ENCODE measurements at places on chromosomes 2 and 18. TPM values are rescaled to one million over a fixed set of nuclear protein-coding genes. Genes with fewer than 3 reads are reported as not detected.

Gene CABYR
- 13.0 TPM for polyA plus RNA-seq

Gene SH3BP4
- polyA plus RNA-seq = 33.7 TPM

GRCh38 chr2:9560628-9561027 is 5.0 kb upstream of the ADAM17 start:
- DNase-seq = no peak

GRCh38 chr2:174699993-174700766 is 64.1 kb downstream of the CHRNA1 start:
- peak; percentile 62 for DNase-seq

DNA sequence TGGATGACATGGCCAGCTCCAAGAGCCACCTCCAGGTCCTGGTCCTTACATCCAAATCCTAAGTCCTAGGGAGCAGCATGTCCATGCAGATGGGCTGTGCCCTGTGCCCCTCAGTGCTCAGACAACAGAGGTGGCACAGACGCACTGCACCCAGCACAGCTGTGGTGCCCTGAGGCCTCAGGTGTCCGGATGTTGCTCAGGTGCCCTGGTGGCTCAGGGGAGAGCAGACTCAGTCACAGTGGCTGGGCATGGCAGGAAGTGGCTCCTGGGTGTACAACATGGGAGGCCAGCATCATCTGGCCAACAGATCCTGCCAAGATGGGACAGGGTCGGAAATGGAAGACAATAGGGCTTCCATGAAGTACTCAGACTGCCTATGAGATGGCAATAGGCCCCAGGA is 50.1 kb downstream of the TIMM21 start:
- DNase-seq = no peak

DNA sequence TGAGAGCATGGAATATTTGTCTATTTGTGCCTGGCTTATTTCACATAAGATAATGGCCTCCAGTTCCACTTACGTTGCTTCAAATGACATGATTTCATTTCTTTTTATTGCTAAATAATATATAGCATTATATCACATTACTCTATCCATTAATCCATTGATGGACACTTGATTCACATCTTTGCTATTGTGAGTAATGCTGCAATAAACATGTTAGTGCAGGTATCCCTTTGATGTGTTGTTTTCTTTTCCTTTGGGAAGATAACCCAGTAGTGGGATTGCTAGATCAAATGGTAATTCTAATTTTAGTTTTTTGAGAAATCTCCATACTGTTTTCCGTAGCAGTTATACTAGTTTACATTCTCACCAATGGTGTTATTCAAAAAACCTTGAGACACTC is 1343.3 kb upstream of the TMEFF2 start:
- no peak for DNase-seq

DNA sequence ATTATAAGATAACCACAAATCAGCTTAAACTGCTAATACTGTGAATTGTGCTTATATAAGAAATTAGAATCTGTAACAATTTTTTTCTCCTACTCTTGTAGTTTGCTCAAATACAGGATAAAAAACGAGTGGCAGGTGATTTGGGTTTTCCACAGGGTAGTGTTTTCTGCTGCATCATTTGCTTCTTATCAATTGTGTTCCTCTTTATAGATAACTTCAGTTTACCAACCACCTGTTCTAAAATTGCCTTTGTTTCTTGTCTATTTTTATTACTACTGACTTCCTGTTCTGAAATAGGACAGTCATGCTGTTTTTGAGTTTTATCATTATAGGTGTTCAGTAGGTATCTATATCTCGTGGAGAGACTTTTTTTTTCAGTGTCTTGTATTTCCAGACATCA is 56.9 kb downstream of the MFSD6 start:
- DNase-seq = no peak

GRCh38 chr2:99834426-99834825 is 308.0 kb downstream of the AFF3 start:
- DNase-seq = no peak

- no peak for DNase-seq
Measured at GRCh38 chr18:2188258-2188657, 383.0 kb downstream of the METTL4 start.

DNA sequence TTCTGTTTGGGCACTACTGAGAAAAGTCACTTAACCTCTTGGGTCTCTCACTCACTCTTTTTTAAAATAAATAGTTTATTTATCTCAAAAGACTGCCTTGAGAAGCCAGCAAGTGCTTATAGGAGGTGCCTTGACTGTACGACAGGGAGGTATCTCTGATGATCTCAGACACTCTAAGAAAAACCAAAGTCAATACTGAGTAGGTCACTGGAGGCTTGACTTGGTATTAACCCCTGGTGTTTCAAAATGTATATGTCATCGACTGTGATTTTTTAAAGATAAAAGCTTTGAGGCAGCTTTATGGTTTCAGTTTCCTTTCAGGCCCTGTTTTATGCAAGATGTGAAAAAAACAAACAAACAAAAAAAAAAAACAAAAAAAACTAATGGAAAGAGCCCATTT is 33.7 kb downstream of the MREG start:
- DNase-seq = no peak

DNA sequence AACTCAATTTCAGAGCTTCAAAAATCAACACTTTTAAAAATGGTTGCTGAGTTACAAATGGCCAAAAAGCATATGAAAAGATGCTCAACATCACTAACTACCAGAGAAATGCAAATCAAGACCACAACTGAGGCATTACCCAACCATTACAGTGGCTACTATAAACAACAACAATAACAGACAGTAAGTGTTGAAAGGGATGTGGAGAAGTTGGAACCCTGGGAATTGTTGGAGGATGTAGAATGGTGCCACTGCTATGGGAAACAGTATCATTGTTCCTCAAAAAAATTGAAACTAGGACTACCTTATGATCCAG is 173.3 kb upstream of the SPRED2 start:
- no peak for DNase-seq

DNA sequence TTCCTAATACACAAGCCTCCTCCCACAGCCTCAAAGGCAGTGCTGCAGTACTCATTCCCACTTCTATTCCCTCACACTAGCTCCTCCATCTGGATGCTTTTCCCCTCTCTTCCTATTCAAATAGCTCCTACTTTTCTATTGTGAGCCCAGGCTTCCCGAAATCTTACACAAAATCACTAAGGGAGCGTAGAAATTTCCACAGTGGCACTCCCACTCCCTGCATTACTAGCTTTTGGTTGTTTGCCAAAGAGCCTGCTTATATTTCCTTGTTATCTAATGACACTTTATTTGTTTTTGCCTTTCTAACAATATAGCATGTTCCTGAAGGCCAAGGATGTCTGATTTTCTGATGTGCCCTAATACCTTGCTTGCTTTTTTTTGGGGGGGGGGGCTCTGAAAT is 10.9 kb downstream of the EPAS1 start:
- no peak for DNase-seq

DNA sequence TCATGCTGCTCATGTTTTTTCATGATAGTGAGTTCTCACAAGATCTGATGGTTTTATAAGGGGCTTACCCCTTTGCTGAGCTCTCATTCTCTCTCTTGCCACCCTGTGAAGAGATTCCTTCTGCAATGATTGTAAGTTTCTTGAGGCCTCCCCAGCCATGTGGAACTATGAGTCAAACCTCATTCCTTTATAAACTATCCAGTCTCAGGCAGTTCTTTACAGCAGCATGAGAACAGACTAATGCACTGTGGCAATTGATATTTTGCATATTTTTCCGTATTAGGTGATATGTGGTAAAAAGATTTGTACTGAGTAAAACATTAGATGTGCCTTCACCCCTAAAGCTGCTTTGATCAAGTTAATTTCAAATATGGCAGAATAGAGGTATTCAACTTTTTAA is 48.8 kb downstream of the RAB27B start:
- DNase-seq = no peak

DNA sequence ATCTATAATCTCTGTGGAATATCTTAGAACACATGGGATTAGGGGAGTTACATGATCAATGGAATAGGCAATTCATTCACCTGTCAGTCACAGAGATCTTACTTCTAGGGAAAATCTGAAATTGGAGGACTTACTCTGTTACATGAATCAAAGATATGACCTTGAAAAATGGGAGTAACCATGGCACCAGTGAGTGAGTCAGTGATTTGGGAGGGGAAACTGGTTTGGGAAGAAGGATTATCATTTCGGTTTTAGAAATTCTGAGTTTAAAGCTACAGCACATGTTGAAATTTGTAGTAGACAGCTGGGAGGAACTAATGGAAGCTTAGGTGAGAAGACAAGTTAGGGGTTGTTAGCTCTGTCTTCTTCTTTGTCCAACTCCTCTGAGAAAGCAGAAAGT is 153.7 kb downstream of the CAMKMT start:
- DNase-seq = no peak

DNA sequence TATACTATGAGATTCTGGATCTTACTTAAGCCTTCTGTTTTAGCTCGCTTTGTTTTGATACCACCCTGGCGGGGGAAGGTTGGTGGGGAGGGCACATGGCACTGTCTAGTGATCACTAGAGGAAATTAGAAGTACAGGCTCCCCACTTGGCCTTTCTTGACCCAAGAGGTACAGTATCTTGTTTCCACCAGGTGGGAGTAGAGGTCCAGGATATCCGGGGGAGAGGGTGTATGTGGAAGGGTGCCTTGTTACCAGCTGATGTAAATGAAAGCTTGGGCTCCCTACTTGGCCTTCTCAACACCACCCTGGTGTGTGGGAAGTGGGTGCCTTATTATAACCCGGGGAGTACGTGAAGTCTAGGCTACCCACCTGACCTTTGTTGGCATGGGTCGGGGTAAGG is 7.5 kb downstream of the GALNT1 start:
- no peak for DNase-seq

DNA sequence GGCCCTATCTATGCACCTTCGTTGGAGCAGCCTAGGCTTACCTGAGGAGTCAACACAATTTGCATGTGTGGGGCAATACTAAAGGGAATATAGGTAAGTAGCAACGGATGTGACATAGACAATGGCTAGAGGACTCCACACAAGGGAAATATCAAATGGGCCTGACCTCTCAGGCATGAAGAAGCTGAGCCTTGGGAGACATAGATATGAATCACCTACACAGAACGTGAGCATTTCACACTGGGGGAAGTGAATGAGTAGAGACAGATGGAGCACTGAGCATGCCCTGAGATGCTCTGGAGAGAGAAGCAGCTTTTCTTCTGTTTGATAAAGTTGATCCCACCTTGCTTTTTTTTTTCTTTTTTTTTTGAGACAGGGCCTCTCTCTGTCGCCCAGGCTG is 97.9 kb downstream of the ATL2 start:
- DNase-seq = no peak

GRCh38 chr2:203811491-203812221 is 55.9 kb upstream of the CTLA4 start:
- no peak for DNase-seq

DNA sequence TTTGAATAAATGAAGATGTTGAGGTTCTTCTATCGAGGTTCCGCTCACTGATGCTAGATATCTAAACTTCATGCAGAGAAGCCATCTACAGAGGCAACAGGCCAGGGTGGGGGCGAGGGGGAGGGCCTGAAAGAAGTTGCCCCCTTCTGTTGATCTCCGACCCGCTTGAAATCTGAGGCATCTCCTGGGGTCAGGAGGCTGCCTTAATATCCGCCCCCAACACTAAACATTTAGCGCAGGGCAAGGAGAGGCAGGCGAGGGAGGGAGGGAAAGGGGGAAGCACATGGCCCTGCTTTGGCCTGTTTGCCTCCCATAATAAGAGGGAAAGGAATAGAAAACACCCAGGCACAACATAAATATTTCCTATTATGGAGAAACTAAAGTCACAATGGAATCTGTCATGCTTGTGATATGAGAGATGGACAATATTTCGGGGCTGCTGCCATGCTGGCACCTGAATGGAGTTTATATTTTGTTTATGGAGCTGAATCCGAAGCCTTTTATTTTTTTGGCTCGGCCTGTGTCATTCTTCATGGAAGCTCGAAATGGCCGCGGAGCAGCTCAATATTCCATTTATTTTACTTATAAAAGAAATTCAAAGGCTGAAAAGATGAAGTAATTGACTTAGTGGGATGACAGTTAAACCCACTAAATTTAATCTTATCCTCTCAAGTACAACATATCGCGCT is 221.1 kb downstream of the INSIG2 start:
- peak; percentile 20 for DNase-seq

DNA sequence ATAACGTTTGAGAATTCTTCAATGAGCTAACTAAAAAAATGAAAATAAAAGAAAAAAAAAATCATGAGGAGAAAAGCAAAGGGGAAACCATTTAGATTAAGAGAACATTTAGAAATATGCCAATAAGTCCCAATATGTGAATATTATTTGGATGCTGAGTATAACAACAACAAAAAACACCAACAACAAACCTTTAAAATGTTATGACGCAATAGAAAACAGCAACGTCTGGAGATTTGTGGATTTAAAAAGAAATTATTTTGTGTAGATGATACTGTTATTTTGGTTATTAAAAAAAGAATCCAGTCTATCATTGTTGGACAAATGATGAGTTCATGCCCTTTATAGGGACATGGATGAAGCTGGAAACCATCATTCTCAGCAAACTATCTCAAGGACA is 417.2 kb downstream of the LRRTM4 start:
- no peak for DNase-seq

DNA sequence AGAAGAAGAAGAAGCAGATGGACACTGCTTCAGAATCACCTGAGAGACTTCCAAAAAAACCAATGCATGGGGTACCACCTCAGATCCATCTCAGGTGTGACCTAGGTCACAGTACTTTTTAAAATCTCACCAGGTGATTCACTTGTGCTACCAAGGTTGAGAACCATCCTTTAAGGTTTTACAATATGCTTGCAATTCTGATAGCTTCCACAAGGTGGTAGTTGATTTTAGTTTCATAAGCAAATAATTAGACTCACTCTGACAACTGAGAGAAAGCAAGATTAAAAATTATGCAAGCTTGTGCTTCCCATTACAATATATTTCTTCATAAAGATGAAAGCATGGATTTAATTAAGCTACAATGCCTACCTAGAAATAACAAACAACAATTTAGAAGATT is 355.1 kb downstream of the EN1 start:
- no peak for DNase-seq

DNA sequence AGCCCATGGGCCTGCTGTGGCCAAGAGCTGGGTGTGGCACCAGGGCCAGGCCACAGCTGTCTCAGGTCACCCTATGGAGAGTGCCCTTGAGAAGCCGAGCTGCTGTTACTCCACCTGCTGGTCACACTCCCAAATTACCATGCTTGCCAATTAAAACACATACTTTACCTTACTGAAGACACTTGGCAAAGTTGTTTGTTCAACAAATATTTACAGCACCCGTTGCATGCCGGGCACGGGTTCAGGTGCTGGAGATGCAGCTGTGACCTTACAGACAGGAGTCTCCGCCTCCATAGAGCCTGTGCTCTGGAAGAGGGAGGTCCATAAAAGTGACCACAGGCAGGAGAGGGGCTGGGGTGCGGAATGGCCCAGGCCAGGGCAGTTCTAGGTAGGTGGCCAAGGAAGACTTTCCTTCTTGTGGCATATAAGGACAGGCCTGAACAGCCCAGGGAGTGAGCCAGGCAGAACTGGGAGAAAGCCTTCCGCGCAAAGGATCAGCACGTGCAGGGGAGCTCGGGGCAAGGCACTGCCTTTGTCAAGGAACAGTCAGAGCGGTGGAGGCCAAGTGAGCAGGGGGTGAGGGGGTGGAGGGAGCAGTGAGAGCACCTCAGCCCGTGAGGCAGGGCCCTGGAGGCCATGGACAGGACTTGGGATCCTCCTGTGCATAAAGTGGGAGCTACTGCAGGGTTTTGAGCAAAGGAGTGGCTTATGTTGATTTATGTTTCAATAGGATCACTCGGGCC is 23.6 kb upstream of the RBM44 start:
- peak; percentile 40 for DNase-seq
